ENCODE measurements at places on chromosomes 7 and 10.

DNA sequence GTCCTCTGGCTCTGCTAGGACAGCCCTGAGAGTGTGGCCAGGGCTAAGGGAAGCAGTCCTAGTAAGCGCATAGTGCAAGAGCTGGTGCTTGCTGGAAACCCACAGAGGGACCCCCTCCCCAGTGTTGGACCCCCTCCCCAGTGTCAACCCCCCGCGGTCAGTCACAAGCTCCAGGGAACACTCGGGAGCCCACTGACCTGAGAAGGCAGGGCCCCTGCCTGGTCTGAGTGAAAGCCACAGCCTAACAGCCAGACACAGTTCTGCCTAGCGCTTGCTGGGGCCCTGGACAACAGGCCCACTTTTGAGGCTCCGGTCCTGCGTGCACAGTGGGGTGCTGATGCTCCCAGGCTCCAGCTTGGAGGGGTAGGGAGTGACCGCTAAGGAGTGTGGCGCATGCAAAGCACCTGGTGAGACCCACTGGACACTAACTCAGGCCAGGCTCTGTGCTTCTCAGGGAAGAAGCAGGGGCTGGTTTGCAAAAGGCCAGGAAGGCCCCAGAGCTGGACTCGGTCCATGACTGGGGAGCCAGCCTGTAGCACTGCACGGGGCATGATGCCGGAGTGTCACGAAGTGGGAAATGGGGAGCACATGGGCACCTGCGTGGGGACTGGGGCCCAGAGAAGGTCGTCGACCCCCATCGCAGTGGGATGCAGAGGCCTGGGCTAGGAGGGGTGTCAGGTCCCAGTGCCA, 175.8 kb upstream of the PPP2R2D start:
- DNase-seq = no peak

DNA sequence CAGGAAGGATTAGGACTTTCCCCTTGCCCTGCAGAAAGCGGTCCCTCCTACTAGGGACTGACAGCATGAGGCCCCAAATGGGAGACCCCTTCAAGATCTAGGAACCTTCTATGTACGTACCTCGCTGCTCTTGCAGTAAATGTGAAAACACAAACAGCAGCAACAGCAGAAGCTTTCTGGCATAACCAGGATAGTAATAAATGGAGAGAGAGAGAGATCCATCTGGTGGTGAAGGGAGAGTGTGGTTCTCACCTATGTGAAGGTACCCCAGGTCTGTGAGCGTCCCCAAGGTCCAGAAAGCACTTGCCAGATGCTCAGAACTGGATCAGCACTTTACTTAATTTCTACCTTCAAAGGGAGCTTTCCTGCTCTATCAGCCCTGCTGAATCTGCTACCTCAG, 592.7 kb downstream of the PARD3 start:
- no peak for DNase-seq

DNA sequence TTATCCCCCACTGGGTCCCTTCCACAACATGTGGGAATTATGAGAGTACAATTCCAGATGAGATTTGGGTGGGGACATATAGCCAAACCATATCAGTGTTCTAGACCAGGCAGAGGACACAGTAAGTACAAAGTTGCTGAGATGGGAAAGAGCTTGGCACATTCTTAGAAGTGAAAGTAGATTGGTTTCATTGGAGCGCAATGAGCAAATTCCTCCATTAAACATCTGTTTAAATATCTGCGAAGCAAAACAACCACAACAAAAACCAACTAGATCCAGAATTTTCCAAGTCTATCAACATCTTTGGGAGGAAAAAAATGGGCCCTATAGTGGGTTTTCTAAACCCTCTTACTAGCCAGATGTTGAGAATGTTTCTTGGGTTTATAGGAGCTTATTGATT, 80.0 kb upstream of the STEAP1B start:
- no peak for DNase-seq

GRCh38 chr10:36491926-36492325, 633.5 kb upstream of the ANKRD30A start:
- DNase-seq = no peak

DNA sequence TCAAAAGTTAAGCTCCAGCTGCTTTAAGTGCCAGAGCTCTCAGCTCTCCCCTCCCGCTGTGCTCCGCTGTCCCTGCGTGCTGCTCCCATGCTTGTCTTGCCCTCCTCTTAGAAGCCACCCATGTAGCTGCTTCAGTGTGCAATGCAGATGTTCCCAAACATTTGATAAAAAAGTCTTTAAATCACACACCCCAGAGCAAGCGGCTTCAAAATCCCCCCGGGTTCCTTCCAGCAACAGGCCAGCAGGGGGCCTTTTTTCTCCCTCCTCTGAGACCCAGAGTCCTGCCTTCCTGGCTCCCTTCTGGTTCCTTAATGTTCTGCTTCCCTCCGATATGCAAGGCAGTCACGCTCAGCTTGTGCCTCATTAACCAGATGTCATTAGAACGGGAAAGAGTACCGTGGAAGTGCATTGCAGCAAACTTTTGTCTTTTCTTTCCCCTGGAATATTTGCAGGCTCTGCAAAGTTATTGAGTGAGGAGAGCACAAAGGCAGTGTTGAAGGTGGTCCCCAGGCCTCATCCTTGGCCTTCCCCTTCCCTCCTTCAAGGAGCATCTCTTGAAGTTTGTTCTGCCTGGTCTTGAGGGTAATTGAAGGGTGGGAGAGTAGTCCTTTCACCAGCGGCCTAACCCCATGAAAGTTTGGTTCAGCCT, 25.5 kb downstream of the LDB3 start:
- DNase-seq = peak; percentile 23

- peak; percentile 47 for DNase-seq
These were observed 34.9 kb downstream of the SRPK2 start for GRCh38 chr7:105353752-105354328.

GRCh38 chr7:265192-265997, 24.6 kb upstream of the FOXL3 start:
- DNase-seq = no peak

GRCh38 chr10:75924309-75924902, 493.0 kb downstream of the LRMDA start:
- DNase-seq = no peak

GRCh38 chr7:142954680-142955268, 7.4 kb downstream of the KEL start:
- DNase-seq = no peak

- no peak for DNase-seq
These were observed 442.0 kb downstream of the MDFIC start for GRCh38 chr7:115363916-115364315.

DNA sequence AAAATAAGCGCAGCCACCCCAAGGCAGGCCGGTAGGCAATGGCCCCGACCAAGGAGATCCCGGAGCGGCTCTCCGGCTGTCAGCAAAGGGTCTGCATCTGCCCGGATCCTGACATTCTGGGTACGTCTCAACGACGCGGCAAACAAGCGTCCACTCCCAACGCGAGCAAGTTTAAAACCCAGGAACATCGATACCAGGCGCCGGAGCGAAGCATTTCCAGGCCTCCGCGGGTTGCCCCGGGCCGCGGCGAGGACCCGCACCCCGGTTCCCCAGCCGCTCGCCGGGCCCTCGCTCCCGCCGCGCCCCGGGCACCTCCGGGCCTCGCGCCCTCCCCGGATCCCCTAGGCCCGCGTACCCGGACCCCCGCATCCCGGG, 453 bp downstream of the URGCP start:
- no peak for DNase-seq

- no peak for DNase-seq
These were observed 49.3 kb downstream of the EEPD1 start for GRCh38 chr7:36202398-36202797.

DNA sequence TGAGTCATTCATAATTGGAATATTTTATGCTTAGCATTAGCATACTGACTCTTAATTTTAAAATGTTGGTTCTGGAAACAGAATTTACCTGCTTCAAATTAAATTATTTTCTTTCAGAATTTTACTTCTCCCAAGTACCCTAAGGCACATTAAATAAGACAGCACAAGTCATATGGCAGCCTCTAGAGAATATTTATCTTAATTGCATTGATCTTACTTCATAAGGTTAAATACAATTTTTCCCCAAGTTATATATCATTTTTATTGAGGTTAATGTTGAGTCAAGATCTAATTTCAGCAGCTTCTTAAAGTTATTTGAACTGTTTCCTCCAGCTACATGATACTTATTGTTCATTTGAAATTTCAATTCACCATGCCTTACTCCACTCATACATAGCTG, 123.1 kb upstream of the IMMP2L start:
- DNase-seq = no peak

GRCh38 chr7:151813997-151814396, 62.9 kb downstream of the PRKAG2 start:
- no peak for DNase-seq

- DNase-seq = no peak
These were observed 78.3 kb upstream of the ATP6V0A4 start for GRCh38 chr7:138876326-138876725.

GRCh38 chr10:5628451-5629302, 37.7 kb downstream of the ASB13 start:
- no peak for DNase-seq

DNA sequence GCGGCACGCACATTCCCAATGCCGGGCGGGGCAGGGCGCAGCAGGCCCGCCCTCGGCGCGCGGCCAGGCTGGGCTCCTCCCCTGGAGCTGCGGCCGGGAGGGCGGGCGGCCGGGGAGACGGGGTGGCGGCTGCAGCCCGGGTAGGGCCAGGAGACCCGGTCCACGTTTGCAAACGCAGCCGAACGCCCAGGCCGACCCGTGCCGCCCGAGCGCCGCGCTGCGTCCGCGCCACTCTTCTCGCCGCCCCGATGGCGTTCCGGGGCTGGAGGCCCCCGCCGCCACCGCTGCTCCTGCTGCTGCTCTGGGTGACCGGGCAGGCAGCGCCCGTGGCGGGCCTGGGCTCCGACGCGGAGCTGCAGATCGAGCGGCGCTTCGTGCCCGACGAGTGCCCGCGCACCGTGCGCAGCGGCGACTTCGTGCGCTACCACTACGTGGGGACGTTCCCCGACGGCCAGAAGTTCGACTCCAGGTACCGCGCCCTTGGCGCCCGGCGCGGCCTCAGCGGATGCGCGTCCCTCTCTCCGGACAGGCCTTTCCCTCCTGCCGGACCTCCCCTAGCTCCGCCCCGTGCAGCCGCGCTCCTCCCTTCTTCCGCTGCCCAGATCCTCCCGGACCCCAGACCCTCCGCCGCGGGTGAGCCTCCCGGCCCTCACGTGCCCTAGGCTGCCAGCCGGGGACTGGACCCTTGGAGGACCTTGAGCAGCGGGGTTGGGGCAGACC, at the start of gene FKBP9:
Gene FKBP9, plus strand, starts transcription at position 115 of the 720 bp plus-strand sequence. Its CDS starts 134 bp downstream, at position 249.
- no peak for DNase-seq

- no peak for DNase-seq
These were observed 90.5 kb upstream of the ZNF32 start for GRCh38 chr10:43739161-43739560.

DNA sequence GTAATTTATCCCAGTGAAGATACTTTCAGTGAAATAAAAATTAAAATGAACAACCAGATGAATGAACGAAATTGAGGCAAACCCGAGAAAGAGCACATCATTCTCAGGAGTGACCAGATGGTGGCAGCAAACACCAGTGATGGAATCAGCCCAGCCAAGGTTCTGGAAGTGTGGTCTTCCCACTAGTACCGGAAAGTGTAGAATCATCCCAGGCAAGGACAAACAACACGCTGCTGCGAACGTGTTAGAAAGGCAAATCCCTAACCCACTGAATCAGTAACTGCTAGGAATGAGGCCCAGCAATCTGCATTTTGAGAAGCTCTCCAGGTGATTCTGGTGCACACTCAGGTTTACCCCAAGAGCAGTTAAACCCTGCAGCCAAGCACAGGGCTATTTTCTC, 15.5 kb upstream of the SLC18A3 start:
- no peak for DNase-seq

Measured in CD4-positive, alpha-beta T cell treated with Interferon gamma for 1 hour (primary cell).